ENCODE measurements at places on chromosomes 5 and 9.
A peak's percentile ranks its signal among the peaks of the same experiment; 100 is the strongest.

DNA sequence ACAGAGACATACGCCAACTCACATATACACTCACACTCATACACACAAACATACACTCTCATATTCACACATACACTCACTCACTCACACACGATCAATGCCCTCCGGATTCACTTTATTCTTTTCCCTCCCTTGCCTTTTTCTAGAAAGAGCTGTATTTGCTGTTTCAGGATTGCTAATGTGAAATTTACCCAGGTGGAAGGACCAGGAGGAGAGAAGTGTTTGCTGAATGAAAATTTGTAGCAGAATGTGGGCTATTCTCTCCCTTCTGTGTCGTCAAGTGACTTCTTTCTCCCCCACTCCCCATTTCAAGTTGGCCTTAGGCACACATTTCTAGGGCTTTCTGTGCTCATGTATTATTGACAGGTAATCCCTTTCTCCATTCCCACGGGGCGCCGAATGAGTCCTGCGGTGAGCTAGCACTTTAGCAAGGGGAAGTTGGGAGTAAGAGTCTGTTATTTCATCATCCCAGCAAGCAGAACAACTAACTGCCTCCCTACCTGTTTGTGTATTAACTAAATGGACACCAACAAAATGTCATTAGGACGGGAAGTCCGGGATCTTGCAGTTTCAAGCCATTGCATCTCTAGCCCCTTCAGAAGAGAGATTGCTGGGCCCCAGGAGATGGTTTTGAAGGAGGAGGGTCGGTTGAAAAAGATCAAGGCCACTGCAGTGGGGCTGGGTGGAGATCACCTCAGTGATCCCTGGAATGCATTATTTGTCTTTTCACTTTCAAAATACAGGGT, 97.1 kb upstream of the TAF11L2 start:
- DNase-seq = no peak

GRCh38 chr9:135343136-135343535, 136.4 kb upstream of the PPP1R26 start:
- DNase-seq = no peak

GRCh38 chr9:69971643-69972449, 71.8 kb upstream of the MAMDC2 start:
- DNase-seq = peak; percentile 62

DNA sequence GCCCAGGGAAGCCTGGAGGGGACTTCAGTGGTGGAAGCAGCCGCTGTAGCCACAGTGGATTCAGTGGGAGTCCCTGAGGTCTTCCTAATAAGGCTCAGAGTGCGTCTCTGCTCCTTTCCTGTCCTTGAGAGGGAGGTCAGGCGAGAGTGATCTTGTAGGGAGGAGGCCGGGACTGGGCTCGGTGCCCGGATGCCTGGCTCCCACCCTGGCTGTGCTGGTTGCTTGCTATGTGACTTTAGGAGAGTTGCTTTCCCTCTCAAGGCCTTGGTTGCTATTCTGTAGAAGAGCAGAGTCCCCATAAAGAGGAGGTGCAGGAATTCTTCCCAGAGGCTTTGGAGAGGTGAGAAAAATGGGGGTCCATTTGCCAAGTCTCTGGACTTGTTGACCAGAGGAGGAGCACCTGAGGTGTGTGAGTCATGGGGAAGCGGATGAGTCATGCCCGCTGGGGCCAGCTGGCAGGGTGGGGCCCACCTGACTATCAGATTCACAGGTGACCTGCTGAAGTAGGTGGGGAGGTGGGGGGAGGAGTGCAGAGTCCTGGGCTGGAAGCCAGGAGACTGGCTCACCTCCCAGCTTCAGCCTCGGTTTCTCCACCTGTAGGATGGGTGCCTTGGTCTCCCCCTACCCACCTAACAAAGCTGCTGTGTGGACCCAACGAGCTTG, 13.8 kb downstream of the GSN start:
- no peak for DNase-seq
